Bronchial epithelial cell (primary cell): ENCODE measurements at places on chromosomes 7 and 10. TPM values are rescaled to one million over a fixed set of nuclear protein-coding genes. Genes with fewer than 3 reads are reported as not detected.

The SRRM3 gene
- 0.26 and 0.51 TPM in 2 replicates for total RNA-seq

The MYO1G gene
- total RNA-seq: 0.13 and 0.26 TPM in 2 replicates

The C7orf33 gene
- not detected in 2 replicates for total RNA-seq

The STK31 gene
- total RNA-seq: under 0.01 and 0.26 TPM in 2 replicates

The CTAGE4 gene
- 0.53 and 2.2 TPM in 2 replicates for total RNA-seq

The STAG3 gene
- total RNA-seq: under 0.01 and 0.13 TPM in 2 replicates

The CALY gene
- total RNA-seq: not detected in 2 replicates

The FZD1 gene
- 2.4 and 4.1 TPM in 2 replicates for total RNA-seq

The RAB19 gene
- not detected in 2 replicates for total RNA-seq

The CALML3 gene
- total RNA-seq: 0.53 and 1.0 TPM in 2 replicates

The TWIST1 gene
- total RNA-seq: 9.0 and 23.7 TPM in 2 replicates

The GRB10 gene
- 65.9 and 67.7 TPM in 2 replicates for total RNA-seq

The CYP26A1 gene
- not detected in 2 replicates for total RNA-seq

The LGI1 gene
- not detected in 2 replicates for total RNA-seq

The LRRC18 gene
- not detected in 2 replicates for total RNA-seq

The MRLN gene
- not detected in 2 replicates for total RNA-seq

The FAM171A1 gene
- total RNA-seq: 2.6 TPM in 2 replicates

The SRGN gene
- total RNA-seq: 0.26 and 1.0 TPM in 2 replicates
